T-helper 2 cell treated with Interferon-gamma antibody and Interleukin-4, amounts not matched to agents 5 μg/mL and 100 μg/mL, for 36 hours (primary cell): ENCODE measurements at places on chromosomes 5 and 9.

DNA sequence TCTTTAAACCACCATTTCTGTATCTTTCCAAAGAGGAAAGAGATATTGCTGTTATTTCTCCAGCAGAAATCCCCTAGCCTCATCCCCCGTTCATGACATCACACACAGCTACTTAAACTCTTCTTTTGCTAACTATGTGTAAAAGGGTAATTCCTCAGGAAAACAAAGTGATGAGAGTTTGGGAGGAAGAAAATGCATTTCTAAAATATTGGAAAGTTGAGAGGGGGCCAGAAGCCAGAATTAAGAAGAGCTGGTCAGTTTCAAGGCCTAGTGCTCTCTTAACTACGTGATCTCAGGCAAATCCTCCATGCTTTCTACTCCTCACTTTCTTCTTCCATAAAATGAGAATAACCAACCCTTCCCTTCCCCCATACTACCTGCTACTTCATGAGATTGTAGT, 109.4 kb downstream of the LIFR start:
- DNase-seq = no peak

GRCh38 chr9:82127465-82127864, 138.9 kb downstream of the SPATA31D1 start:
- no peak for DNase-seq

GRCh38 chr9:124282442-124283227, 24.9 kb downstream of the NEK6 start:
- DNase-seq = no peak

DNA sequence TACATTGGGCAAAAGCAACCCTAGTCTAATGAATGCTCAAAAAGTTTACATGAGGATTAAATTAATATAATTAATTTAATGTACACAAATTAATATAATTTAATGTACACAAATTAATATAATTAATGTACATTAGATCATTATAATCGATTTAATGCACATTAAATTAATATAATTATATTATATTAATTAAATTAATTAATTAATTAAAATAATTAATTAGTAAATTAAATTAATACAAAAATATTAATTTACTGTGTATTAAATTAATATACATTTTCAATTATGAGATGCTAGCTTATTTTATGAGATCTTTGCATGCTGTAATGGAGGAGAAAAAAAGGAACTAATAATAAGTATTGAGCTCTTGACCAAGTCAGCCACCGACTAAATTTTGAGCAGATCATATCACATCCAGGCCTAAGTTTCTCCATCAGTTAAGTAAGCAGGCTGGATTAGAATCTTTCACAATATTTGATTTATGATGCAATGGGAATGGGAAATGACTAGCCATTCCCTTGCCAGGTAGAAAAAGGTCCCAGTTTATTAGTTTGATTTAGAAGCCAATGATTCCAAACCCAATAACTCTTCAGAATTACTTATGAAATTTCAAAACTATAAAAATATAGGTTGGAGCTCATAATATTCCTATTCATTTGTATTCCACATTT, 533.4 kb upstream of the GRIA1 start:
- DNase-seq = no peak

GRCh38 chr9:13778631-13779030, 499.1 kb upstream of the MPDZ start:
- DNase-seq = no peak

DNA sequence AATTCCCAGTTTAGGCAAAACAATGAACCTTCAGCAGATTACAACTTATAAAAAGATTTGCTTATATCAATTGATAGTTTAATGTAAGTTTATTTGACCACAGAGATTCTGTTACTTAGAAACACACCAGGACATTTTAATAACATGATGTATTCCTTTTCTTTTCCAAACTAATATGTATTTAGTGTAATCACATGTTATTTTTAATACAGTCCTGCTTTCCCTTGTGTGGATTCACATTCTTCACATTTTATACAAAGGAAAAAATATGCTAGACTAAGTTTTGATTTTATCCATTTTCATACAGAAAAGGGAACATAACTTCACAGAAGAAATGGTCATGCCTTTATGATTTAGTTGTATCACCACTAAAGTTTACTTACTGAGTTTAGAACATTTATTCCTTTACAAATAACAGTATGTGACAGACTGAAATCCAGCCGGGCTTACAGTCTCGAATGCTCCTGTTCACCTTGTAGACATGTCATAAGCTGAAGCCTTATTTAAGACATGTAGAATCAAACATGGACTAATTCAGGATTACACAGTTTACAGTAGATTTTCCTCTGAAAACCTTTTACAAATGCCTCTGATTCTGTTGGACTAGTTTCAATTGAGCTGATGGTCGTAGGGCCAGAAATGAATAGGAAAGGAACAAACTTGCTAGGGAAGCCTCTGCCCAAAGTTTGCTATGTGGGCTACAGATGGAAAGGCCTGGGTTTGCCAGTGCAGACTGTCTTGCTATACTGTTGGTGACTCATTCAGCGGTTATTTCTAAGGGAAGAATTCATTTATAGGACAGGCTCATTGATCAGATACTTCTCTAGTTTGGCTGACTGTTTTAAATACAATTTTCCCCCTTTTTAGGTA, 6.6 kb upstream of the ASPN start:
- no peak for DNase-seq

DNA sequence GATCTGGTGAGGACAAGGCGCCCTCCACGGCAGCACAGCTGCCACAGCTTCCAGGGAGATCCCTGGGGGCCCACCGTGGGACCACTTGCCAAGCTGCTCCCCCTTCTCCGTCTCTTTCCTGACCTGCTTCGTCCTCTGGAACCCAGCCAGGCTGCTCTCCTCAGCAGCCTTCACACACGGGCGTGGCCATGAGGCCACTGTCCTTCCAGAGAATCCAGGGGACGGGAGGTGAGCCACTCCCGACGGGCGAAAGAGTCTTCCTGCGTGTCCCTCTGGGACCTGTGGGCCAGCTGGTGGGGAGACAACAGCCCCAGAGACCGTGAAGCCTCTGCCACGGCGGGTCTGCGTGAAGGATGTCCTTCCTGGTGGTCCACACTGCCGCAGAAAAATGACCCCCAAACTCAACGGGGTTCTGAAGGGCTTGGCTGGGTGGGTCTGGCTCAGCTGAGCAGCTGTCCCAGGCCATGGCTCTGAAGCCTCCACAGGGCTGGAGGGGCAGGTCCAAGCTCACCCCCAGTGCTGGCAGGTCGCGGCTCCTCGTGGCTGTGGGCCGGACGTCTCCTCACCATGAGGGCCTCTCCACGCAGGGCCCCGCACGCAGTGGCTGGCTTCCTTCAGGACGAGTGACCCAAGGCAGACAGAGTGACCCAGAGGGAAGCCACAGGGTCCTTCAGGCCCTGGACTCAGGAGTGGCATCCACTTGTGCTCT, 47.4 kb upstream of the NKD2 start:
- no peak for DNase-seq

- no peak for DNase-seq
Observed at GRCh38 chr5:9320652-9321051, 225.2 kb downstream of the SEMA5A start.

DNA sequence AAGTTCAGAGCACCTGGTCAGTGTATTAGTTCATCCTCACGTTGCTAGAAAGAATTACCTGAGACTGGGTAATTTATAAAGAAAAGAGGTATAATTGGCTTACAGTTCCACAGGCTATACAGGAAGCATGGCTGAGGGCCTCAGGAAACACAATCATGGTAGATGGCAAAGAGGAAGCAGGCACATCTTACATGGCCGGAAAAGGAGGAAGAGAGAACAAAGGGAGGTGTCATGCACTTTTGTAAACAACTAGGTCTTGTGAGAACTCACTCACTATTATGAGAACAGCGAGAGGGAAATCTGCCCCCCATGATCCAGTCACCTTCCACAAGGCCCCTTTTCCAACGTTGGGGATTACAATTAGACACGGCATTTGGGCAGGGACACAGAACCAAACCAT, 28.8 kb upstream of the CAVIN4 start:
- no peak for DNase-seq

DNA sequence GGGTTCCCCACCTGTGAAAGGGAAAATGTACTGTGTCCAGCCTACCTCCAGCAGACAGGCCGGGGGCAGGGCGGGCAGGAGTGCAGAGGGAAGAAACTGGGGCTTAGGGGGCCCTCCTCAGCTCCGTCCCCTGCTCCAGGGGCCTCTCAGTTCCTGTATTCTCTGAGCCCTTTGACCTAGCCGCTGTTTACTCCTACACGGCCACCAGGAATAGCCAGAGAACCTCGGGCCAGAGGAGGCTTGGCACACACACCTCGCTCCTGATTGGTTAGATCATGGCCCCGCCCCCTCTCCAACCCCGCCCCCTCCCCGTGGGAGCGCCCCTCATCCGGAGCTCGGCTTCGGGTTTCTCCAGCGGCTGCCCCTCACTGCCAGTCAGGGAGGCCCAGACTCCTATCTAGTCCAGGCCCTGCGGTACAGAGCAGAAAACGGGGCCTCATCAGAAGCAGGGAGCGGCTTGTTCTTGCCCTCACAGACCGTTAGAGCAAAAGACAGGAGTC, 2.2 kb downstream of the ST6GALNAC6 start:
- no peak for DNase-seq

GRCh38 chr9:98438666-98439065, 183.2 kb upstream of the TBC1D2 start:
- no peak for DNase-seq

GRCh38 chr9:77024776-77025545, 5.5 kb downstream of the FOXB2 start:
- no peak for DNase-seq

GRCh38 chr5:156121234-156121633, 205.7 kb upstream of the SGCD start:
- DNase-seq = no peak

GRCh38 chr9:133961226-133962165, 30.6 kb downstream of the VAV2 start:
- no peak for DNase-seq

GRCh38 chr9:134216961-134217360, 52.6 kb upstream of the RNU6ATAC start:
- no peak for DNase-seq

GRCh38 chr9:109270441-109270840, 50.4 kb downstream of the EPB41L4B start:
- DNase-seq = no peak

DNA sequence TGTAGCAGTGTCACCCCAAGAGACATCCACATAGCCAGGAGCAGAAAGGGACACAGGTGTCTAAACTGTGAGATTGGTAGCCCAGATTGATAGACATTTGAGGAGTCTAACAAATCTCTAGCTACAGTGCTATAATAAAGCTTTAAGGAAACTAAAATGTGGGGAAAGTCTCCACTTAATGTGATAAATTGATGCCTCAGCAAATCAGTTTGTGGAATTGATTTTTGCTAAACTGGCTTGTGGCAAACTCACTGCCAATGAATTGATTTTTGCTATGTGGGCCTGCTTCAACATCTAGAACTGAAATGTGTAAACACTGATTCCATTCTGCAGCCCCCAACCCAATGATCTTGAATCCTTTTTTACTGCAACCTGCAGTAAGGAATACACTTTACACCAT, 16.8 kb upstream of the MAP3K1 start:
- no peak for DNase-seq

DNA sequence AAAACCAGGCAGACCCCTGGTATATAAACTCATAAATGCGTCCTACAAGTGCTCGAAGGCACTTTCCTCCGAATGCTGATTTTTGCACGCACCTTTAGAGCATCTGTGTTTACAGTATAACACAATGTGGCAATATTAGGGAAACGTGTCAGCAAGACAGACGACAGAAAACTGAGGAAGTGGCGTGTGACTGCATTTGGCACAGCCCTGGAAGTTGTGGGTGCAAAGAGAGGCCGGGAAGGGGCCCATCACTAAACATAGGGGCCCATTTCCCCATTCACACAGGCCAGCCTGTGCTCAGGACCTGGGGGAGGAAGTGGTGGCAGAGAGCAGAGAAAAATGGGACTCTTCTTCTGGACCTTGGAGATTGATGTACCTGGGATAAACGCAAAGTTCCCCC, 48.2 kb downstream of the RASGEF1C start:
- DNase-seq = no peak

- no peak for DNase-seq
Observed at GRCh38 chr5:179324760-179325295, 20.4 kb downstream of the ADAMTS2 start.

- DNase-seq = no peak
Observed at GRCh38 chr5:68383888-68384310, 168.3 kb downstream of the PIK3R1 start.

DNA sequence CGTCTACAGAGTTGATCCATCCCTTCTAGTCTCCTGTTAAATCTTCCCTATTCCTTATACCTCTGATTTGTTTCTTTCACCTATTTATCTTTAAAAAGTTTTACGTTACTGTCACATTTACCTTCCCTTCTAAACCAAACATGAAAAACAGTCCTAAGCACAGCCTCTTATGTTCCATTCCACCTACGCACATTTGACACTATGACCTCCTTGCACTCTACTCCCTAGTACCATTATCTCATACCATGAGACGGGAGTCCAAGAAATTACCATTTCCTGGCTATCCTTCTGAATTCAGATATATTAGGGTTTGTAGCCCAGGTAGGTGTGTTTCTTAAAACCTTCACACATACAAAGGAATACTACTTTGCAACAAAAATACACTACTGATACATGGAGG, 25.1 kb downstream of the FNIP1 start:
- no peak for DNase-seq

DNA sequence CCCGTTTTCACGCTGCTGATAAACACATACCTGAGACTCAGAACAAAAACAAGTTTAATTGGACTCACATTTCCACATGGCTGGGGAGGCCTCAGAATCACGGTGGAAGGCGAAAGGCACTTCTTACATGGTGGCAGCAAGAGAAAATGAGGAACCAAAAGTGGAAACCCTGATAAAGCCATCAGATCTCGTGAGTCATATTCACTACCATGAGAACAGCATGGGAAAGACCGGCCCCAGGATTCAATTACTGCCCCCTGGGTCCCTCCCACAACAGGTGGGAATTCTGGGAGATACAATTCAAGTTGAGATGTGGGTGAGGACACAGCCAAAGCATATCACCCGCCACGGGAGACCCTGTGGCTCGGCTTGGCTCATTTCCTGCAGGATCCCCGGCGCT, 20.2 kb downstream of the EXD3 start:
- no peak for DNase-seq

- DNase-seq = no peak
Observed at GRCh38 chr5:142874540-142874939, 104.4 kb downstream of the ARHGAP26 start.

- DNase-seq = no peak
Observed at GRCh38 chr5:86861512-86861911, 243.8 kb downstream of the COX7C start.

- no peak for DNase-seq
Observed at GRCh38 chr5:89337-90286, 2.4 kb upstream of the PLEKHG4B start.

DNA sequence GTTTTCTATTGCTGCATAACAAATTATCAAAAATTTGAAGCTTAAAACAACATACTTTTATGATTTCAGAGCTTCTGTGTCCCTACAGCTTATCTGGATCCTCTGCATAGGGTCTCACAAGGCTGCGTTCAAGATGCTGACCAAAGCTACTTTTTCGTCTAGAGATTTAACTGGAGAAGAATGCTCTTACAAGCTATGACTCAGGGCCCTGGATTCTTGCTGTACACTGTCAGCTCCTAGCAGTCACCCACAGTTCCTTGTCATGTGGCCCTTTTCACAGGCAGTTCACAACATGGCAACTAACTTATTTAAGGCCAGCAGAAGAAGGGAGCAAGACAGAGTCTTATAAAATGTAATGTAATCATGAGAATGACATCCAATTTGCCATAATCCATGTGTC, 70.8 kb upstream of the FAM174A start:
- DNase-seq = no peak

- no peak for DNase-seq
Observed at GRCh38 chr5:123746683-123747360, 234.8 kb downstream of the CSNK1G3 start.
